ENCODE measurements at places on chromosomes 3 and 15.

GRCh38 chr3:50269977-50270413 is 1.0 kb downstream of the SEMA3B start:
- DNase-seq, result no peak

DNA sequence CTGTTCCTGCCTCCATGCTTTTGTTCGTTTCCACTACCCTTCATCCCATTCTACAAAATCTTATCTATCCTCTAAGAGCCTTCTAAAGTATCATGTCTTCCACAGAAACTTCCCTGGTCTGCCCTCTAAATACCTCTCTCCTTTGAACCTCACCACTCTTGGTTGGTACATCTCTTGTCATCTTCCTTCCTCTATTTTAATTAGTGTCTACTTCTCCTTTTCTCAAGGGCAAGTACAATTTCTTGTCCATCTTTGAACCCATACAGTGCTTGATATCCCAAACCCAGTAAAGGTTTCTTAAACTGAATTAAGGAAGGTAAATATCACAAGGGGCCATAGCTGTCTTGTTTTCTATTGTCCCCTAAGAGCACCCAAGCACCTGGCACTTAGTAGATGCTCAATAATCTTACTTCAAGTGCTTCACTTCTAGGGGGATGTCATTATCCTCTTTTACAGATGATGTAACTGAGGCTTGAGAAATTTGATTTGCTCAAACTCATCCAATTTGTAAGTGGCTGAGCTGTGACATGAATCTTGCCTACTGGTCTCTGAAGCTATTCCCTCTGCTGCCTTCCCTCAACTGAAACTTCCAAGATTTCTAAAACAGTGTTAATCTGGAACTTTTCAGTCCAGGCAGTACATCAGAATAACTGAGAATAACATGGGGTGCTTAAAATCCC is 2.6 kb upstream of the DAPK2 start:
- no peak for DNase-seq

DNA sequence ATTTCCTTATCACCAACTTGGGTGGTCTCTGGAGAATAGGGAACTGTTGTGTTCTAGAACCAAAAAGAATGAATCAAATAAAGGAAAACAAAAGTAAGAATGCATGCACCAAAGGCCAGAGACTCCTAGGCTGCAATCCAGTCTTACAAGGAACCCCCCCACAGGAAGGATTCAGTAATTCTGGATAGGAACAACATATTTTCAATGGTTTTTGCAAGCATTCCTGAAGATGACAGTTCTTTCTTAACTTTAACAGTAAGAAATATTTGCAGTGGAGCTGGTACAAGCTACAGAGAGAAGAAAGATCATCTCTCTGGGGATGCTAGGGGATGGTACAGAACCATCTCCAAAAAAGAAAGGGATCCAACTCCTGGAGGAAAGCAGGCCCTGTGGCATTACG is 116.2 kb upstream of the CHRM5 start:
- DNase-seq, result no peak

GRCh38 chr15:66405615-66406014 is 18.9 kb downstream of the MAP2K1 start:
- DNase-seq, result no peak

- DNase-seq, result no peak
Measured at GRCh38 chr3:72065236-72065635, 280.3 kb upstream of the PROK2 start.

DNA sequence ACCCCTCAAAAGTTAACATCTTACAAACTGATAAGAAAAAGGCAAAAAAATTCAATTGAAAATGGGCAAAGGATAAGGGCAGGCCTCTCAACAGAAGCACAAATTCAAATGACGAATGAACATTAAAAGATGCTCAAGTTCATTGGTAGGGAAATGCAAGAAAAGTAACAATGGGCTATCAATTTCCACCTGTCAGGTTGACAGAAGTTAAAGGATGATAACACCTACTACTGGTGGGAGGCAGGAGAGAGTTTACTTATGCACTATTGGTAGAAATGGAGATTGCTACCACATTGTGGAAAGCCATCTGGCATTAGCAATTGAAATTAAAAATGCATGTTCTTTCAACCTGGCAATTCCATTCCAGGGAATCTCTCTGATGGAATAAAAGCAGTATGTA is 35.6 kb upstream of the TNFAIP8L3 start:
- DNase-seq, result no peak

GRCh38 chr3:51802106-51802703 is 23.2 kb upstream of the IQCF6 start:
- no peak for DNase-seq

DNA sequence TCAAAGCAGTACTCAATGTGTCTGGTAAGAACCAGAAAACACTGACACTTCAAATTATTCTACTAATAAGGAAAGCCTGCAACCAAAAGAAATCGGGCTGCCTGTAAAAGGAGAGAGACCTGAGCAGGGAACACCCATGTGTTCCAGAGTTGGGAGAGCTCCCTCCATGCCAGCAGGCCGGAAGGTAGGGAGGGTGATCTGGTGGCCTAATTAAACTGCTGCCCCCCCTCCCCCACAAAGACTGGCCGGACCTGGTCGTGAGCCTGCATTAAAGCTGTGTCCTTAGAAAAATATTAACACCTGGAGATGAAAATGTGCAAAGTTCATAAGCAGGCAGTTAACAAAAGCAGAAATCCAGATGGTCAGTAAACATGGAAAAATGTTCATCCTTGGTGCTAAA is 170.6 kb upstream of the BHLHE40 start:
- DNase-seq, result no peak

DNA sequence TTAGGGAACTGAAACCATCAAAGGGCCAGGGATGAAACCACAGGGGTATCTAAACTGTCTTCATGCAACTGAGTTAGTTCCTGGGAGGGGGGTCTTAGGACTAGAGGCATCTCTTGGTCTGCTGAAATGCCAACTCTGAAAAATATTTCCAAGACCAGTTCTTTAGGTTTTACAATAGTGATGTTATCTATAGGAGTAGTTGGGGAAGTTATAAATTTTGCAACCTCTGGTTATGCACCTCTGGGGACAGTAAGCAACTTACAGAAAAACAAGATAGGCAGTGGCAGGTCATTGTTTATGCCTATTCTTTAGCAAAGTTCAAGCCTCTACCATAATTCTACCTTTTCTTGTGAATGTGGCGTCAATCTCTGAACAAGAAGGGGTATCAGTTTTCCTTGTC is 60.5 kb upstream of the MINAR1 start:
- DNase-seq, result no peak

DNA sequence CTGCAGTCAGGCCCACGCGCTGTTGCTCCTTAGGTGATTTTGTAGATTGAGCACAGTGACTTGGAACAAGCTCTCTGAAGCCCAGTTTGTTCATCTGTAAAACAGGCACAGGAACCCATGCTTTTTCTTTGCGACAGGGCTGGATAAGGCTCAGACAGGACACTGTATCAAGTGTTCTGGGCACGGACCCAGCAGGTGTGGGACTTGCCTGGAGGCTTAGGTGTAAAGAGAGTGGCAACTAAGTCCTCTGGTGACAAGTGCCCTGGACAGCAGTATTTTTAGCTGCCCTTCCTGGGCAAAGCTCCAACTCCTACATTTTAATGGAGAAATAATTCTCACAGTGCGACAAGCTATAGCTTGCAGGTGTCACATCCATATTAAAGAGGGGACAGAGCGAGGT is 32.2 kb downstream of the CD276 start:
- DNase-seq, result no peak

- no peak for DNase-seq
Measured at GRCh38 chr3:9808345-9809037, 1.6 kb upstream of the TTLL3 start.

- DNase-seq, result no peak
Measured at GRCh38 chr15:60648928-60649679, 170.2 kb upstream of the ICE2 start.

- no peak for DNase-seq
Measured at GRCh38 chr15:98778960-98779359, 130.6 kb downstream of the IGF1R start.

- no peak for DNase-seq
Measured at GRCh38 chr3:85783291-85783690, 824.5 kb downstream of the CADM2 start.
